ENCODE measurements at places on chromosomes 13 and 19. TPM values are rescaled to one million over a fixed set of nuclear protein-coding genes. Genes with fewer than 3 reads are reported as not detected.
A peak's percentile ranks its signal among the peaks of the same experiment; 100 is the strongest.

DNA sequence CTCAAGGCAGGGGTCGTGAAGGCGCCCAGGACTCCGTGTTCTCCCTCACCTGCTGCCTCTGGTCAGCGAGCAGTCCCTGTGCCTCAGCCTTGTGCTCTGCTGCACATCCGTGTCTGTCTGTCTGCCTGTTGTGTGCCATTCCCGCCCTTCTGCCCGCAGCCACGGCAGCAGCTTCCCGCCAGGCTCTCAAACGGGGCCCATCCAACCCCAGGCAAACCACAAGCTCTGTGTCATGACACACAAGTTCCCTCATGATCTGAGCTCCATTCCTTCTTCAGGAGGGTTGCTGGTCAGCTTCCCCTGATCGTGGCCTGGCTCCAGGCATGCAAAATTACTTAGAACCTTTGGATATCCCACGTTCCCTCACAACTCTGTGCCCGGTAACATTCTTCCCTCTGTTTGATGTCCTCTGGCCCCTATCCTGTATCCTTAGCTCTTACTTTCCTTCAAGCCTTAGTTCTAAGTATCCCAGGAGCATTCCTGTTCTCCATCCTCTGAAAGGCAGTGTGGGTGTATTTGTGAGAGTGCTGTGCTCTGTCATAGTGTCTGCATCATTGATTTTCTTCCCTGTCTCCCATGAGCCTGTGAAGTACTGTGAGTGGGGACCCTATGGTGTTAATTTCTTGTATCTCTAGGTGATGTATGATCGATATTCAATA is 3.2 kb downstream of the GPR183 start:
- H3K4me1 ChIP-seq: no peaks in the 10 kb centered on the region
- H3K27ac ChIP-seq: no peak overlapping the region
- H3K27me3 ChIP-seq: no peaks in the 10 kb centered on the region
- no peaks in the 10 kb centered on the region for H3K36me3 ChIP-seq

Gene TMEM91
- 4.9 TPM for total RNA-seq

Gene PSG3
- total RNA-seq: not detected

DNA sequence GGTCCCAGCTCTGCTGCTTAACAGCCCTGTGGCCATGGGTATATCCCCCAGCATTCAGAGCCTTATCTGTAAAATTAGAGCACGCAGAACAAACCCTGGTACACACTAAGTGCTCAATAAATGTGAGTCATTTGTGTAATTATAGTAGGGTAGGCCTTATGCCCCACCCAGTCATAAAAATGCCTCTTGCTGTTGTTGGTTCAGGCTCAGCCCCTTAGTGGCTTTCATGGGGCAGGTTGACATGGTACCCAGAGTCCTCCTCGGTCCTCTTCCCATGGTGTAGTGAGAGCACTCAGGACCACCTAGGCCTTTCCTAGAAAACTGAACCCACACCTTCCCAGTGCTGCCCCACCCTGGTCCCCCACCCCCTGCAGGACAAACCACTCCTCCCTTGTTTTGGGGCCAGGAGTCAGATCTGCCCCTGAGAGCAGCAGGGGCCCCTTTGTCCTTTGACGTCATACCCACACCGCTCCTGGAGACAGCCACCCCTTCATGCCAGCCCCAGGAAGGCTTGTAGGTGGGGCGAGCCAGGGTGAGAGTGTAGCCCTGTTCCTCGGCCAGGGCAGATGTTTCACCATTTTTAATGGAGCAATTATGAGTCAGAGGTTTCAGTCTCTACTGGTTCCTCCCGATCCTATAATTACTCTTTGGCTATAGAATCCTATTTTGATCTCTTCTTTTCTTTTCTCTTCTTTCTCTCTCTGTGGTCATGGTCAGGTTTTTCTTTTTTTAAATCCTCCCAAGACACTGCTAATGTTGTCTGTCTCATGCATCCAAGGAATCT is 36.8 kb downstream of the ACTN4 start:
- peak overlapping the region; percentile 84 for H3K27ac ChIP-seq
- no peaks in the 10 kb centered on the region for H3K36me3 ChIP-seq
- H3K4me3 ChIP-seq: no peak overlapping the region
- no peaks in the 10 kb centered on the region for H3K27me3 ChIP-seq

DNA sequence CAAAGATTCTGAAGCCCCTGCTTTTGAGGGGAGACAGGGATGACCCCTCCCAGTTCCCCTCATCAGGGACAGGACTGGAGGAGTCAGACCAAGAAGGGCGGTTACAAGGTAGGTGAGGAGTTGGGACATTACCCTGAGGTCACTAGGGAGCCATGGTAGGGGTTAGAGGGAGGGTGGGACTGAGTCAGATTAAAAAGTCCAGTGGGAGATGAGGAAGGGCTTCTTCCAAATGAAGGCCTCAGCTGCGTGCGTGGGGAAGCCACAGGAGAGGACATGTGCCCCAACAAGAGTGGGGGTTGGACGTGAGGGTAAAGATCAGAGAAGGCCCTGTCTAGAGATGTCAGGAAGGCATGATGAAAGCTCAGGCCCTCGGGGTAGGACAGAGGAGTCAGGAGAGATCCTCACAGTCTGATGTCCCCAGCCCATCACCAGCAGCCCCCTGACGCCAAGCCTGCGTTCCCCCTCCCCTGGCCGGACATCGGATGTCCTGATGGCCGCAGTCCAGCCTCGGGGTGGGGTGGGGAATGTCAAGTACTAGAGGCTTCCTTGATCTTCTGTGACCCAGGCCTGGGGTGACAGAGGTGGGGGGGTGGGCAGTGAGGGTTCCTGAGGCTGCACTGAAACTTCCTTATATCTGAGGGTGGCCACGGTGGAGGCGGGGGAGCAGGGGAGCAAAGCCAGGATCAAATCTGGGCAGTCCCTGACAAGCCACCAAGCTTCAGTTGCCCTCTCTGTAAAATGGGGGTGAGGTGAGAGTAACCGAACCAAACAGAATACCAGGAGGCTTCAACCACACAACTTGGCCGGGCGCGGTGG is 6.5 kb upstream of the MFSD12 start:
- H3K36me3 ChIP-seq: no peaks in the 10 kb centered on the region
- no peak overlapping the region for H3K27ac ChIP-seq
- no peaks in the 10 kb centered on the region for H3K4me1 ChIP-seq
- no peaks in the 10 kb centered on the region for H3K27me3 ChIP-seq
- no peak overlapping the region for H3K4me3 ChIP-seq

- no peak overlapping the region for H3K4me3 ChIP-seq
- H3K4me1 ChIP-seq: peaks cover 17% of the 10 kb centered on the region
- peaks cover 13% of the 10 kb centered on the region for H3K36me3 ChIP-seq
- DNase-seq: no peak
- peak overlapping the region; percentile 75 for H3K27ac ChIP-seq
Observed at GRCh38 chr19:58578012-58578925, 5.1 kb upstream of the MZF1 start.

DNA sequence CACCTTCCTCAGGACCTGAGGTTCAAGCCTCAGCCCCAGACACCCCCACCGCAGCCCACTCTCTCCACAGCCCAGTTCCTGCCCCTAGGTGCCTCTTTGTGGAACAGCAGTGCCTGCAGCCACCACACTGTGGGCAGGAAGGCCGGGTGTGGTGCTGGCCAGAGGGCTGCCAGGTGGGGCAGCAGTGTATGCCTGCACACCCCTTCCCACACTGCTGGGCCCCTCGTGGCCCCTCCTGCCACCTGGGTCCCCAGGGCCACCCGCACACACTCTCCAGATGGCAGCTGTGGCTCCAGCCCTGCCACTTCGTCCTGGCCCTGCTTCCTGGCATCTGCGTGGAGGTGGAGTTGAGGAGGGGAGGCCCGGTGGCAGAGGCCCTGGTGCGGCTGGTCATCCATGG is 35.1 kb downstream of the HPN start:
- no peaks in the 10 kb centered on the region for H3K36me3 ChIP-seq
- no peaks in the 10 kb centered on the region for H3K27me3 ChIP-seq
- H3K4me3 ChIP-seq: no peak overlapping the region
- no peaks in the 10 kb centered on the region for H3K4me1 ChIP-seq

Gene HS6ST3
- not detected for total RNA-seq

Gene POLR1G
- 30.1 TPM for total RNA-seq

GRCh38 chr19:18364826-18365528 is 21.0 kb upstream of the GDF15 start:
- no peaks in the 10 kb centered on the region for H3K36me3 ChIP-seq
- peak overlapping the region; percentile 94 for H3K27ac ChIP-seq
- H3K27me3 ChIP-seq: no peaks in the 10 kb centered on the region
- DNase-seq: peak; percentile 96

DNA sequence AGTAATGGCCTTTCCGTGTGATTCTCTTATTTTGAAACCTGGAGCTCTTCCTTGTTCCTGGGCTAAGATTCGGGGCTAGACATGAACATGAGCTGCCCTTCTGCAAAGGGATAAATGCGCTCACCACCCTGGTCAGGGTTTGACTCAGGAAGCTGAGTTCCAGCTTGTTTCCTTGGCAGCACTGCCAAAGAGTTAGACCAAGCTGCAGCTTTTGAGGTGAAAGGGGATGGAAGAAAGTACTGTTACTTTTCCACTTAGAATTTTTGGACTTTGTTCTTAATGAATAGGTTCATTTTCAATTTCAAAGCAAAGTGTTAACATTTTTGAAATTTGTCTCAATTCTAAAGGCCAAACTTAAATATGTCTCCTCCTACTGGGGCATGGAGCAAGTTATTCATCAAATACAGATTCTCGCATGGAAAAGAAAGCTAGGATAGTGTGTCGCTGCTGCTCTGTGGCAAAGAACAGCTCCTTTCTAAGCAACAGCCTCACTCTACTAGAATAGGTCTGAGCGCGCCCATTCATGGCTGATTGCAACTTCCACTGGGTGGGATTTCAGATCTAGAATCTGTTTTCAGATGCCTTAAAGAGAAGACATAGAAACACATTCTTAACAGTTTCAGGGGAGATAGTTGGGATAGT is 2.2 kb downstream of the RGCC start:
- peaks cover 55% of the 10 kb centered on the region for H3K27me3 ChIP-seq
- no peak overlapping the region for H3K27ac ChIP-seq
- no peak overlapping the region for H3K4me3 ChIP-seq
- H3K4me1 ChIP-seq: peaks cover 4% of the 10 kb centered on the region
- no peaks in the 10 kb centered on the region for H3K36me3 ChIP-seq

- H3K27me3 ChIP-seq: no peaks in the 10 kb centered on the region
- H3K4me1 ChIP-seq: no peaks in the 10 kb centered on the region
- H3K27ac ChIP-seq: no peak overlapping the region
- no peak overlapping the region for H3K4me3 ChIP-seq
Observed at GRCh38 chr13:95714142-95714832, 37.3 kb downstream of the DNAJC3 start.

- peak; percentile 87 for DNase-seq
- H3K27me3 ChIP-seq: no peaks in the 10 kb centered on the region
- peaks cover 8% of the 10 kb centered on the region for H3K4me1 ChIP-seq
- no peak overlapping the region for H3K27ac ChIP-seq
Observed at GRCh38 chr19:11797491-11797890, 832 bp upstream of the ZNF491 start.

- H3K27me3 ChIP-seq: no peaks in the 10 kb centered on the region
- no peak overlapping the region for H3K4me3 ChIP-seq
- H3K4me1 ChIP-seq: no peaks in the 10 kb centered on the region
- no peak for DNase-seq
Observed at GRCh38 chr19:44972802-44973201, 17.6 kb downstream of the CLPTM1 start.

DNA sequence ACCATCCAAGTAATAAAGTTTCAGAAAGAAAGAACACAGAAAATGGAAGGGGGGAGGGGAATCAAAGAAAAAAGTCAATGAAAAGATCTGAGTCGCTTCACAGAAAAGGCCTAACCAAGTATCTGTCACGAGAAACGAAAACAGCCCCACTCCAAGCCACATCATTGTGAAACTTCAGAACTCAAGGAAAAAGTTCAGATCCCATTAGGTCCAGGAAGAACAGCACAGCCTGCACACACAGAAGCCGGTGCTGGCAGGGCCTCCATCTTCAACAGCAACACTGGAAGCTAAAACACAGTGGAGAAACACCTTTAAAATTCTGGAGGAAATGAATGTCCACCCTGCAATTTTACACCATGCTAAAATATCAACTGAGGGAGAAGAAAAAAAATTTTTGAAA is 8.0 kb downstream of the STK24 start:
- DNase-seq: no peak
- no peaks in the 10 kb centered on the region for H3K36me3 ChIP-seq
- no peaks in the 10 kb centered on the region for H3K27me3 ChIP-seq
- peaks cover 39% of the 10 kb centered on the region for H3K4me1 ChIP-seq
- H3K4me3 ChIP-seq: no peak overlapping the region

GRCh38 chr19:8654591-8655339 is 24.3 kb downstream of the NFILZ start:
- peak; percentile 72 for DNase-seq
- peak overlapping the region; percentile 22 for H3K4me3 ChIP-seq
- no peaks in the 10 kb centered on the region for H3K36me3 ChIP-seq
- no peaks in the 10 kb centered on the region for H3K4me1 ChIP-seq

DNA sequence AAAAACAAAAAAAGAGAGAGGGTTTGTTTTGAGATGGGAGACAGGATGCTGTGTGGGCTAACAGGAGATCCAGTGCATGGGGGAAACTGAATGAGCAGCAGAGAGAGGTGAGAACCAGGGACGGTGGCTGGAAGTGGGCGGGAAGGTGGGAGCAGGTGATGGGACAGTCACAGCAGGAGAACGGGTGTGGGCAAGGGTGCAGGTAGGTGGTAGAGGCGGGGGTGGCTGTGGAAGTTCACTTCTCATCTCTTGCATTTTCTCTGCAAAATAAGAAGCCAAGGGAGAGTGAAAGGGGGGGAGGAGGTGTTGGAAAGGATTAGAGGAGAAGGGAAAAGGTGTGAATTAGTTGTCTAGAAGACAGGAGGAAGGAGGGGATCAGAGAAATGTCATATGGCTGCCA is 21.9 kb downstream of the FBXO17 start:
- H3K36me3 ChIP-seq: no peaks in the 10 kb centered on the region
- H3K4me3 ChIP-seq: no peak overlapping the region
- H3K27ac ChIP-seq: no peak overlapping the region
- no peak for DNase-seq

DNA sequence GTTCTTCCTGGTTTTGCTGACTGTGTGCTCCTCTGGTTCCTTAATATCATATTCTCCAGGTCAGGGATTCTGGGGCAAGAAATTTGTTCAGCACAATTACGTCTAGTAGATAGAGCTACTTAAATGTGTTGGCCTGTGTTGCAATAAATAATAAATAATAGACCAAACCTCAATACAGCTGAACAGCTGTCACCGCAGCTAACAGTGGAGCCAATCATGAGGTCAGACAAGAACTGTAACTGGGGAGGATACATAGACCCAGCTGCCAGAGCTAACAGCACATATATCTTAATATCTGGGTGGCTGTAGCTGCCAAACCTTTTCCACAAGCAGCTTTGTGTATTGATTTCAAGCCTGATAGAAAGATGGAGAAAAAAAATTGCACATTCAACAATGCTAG is 1596.3 kb upstream of the PCDH20 start:
- no peak overlapping the region for H3K27ac ChIP-seq
- no peak overlapping the region for H3K4me3 ChIP-seq
- H3K36me3 ChIP-seq: no peaks in the 10 kb centered on the region
- no peak for DNase-seq
